Stimulated activated CD4-positive, alpha-beta T cell treated with anti-CD3 and anti-CD28 coated beads, Interleukin-1b, Interleukin-23, amount 100 ng/mL, for 1 hour (primary cell): ENCODE measurements at places on chromosomes 5 and 9.

- no peak for DNase-seq
These were observed 211.6 kb downstream of the SPOCK1 start for GRCh38 chr5:137287569-137287968.

- DNase-seq = no peak
These were observed 28.4 kb downstream of the EHMT1 start for GRCh38 chr9:137647096-137647714.

GRCh38 chr9:126763130-126763764 lies 41.6 kb upstream of the ZBTB43 start:
- DNase-seq = no peak

DNA sequence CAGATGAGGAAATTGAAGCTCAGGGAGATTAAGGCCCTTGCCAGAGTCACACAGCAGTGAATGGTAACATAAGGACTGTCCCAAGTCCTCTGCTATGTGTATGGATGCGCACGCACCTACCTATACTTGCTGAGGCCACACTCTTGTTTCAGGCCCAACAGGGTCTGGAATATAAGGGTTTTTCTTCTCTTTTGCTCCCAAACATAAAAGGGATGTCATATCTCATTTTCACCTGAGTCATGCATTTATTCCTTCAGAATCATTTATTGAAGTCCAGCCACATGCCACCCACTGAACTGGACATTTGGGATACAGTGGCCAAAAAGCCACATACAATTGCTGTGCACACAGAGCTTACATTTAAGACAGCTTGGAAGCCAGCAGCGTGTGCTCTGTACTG lies 92.0 kb downstream of the SH3TC2 start:
- no peak for DNase-seq

DNA sequence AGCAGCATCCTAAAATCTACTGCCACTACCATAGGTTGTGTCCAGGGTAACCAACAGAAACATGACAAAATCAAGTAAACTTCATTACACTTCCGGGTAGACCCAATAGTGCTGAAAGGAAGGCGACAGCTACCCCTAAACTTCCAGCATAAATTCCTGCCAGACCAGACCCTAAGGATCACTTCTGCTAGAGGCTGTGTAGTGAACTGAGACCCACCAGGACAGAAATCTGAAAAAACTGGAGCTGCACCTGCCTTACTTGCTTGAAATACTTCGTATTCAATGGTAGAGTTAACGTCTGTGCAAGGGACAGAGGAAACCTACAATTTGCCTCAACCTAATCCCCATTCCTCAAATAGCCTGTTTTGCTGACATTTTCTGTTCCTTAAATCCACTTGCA lies 1.0 kb upstream of the SECISBP2 start:
- DNase-seq = no peak

DNA sequence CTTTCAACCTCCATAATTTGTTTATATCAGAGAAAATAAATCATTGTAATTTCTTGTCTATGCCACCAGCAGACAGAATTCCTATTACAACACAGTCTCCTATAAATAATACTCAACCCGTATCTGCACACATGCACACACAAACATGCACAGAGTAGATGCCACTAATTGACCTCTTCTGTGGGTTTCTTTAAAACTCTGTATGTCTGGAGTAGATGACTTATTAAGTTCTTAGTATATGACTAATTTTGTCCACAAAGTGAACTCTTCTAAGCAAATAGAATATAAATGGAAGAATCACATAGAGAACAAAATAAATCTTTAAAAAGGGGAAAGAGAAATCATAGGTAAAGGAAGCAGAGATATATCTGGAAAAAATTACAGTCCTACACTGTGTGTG lies 452.3 kb downstream of the MTRR start:
- DNase-seq = no peak

GRCh38 chr5:84384604-84385575 lies at the start of gene EDIL3:
TSS of gene EDIL3 (minus strand) at chr5:84384880. CDS start at chr5:84384374, 506 bp downstream.
- DNase-seq = no peak
